ENCODE measurements at places on chromosomes 7 and 10. TPM values are rescaled to one million over a fixed set of nuclear protein-coding genes. Genes with fewer than 3 reads are reported as not detected.

DNA sequence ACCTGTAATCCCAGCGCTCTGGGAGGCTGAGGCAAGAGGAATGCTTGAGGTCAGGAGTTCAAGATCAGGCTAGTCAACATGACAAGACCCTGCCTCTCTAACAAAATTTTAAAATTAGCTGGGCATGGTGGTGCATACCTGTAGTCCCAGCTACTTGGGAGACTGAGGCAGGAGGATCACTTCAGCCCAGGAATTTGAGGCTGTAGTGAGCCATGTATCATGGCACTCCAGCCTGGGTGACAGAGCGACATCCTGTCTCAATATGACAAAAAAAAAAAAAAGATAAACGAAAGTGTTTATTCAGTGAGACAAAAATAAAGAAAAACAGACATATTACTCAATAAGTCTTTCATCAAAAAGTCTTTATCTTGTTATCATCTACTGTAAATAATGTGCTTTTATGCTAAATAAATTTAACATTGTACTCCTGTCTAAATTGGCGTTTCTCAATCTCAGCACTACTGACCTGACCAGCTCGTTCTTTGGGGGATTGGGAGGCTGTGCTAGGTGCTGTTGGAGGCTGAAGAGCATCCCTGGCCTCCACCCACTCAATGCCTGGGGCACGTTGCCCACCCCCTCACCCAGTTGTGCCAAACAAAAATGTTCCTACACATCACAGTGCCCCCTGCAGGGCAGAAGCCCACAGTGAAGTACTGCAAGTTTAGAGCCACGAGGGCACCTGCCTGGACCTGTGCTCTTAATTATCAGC lies 57.7 kb downstream of the NCAPG2 start:
- no peak for DNase-seq

GRCh38 chr10:42691361-42692120 lies 53.2 kb upstream of the ZNF33B start:
- DNase-seq = peak; percentile 100

GRCh38 chr10:15385552-15386455 lies 14.7 kb upstream of the FAM171A1 start:
- no peak for DNase-seq

DNA sequence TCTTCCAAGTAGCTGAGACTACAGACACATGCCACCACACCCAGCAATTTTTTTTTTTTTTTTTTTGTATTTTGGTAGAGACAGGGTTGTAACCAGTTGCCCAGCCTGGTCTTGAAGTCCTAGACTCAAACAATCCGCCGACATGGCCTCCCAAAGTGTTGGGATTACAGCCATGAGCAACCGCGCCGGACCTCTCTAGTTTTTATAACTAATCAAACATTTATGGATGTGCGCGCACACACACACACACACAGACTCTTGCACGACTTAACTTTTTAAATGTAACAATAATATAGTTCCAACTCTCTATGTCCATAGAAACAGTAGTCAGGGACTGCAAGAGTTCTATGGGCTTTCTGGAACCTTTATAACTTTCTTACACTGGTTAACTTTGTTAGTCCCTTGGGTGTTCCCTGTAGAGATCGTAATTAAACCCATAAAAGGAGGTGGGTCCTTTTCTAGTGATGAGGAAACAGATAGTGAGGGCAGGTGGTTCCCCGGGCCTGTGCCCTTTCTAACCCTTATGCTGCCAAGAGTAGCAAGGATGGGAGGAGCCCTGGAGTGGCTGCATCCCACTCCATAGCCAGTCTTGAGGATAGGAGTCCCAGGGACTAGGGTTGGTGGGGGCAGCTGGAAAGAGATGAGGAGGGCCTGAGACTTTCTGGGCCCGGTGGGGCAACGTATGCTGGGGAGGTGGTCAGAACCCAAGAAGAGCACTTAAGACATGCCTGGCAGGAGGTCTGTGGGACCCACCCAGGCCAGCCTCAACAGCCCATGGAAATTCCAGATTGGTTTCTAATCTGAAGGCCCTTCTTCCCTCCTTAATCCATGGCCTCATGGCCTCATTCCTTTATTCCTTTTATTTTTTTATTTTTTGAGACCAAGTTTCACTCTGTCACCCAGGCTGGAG lies 8.6 kb downstream of the MARVELD1 start:
- DNase-seq = no peak

- no peak for DNase-seq
Observed at GRCh38 chr10:89963451-89964102, 262.2 kb downstream of the KIF20B start.

GRCh38 chr7:123935436-123936381 lies 10.7 kb downstream of the SPAM1 start:
- DNase-seq = no peak

GRCh38 chr10:20059084-20059835 lies 243.0 kb downstream of the PLXDC2 start:
- no peak for DNase-seq

DNA sequence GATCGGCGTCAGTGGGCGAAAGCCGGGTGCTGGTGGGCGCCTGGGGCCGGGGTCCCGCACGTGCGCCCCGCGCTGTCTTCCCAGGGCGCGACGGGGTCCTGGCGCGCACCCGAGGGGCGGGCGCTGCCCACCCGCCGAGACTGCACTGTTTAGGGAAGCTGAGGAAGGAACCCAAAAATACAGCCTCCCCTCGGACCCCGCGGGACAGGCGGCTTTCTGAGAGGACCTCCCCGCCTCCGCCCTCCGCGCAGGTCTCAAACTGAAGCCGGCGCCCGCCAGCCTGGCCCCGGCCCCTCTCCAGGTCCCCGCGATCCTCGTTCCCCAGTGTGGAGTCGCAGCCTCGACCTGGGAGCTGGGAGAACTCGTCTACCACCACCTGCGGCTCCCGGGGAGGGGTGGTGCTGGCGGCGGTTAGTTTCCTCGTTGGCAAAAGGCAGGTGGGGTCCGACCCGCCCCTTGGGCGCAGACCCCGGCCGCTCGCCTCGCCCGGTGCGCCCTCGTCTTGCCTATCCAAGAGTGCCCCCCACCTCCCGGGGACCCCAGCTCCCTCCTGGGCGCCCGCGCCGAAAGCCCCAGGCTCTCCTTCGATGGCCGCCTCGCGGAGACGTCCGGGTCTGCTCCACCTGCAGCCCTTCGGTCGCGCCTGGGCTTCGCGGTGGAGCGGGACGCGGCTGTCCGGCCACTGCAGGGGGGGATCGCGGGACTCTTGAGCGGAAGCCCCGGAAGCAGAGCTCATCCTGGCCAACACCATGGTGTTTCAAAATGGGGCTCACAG lies 1.1 kb downstream of the EGFR start:
- DNase-seq = peak; percentile 47

DNA sequence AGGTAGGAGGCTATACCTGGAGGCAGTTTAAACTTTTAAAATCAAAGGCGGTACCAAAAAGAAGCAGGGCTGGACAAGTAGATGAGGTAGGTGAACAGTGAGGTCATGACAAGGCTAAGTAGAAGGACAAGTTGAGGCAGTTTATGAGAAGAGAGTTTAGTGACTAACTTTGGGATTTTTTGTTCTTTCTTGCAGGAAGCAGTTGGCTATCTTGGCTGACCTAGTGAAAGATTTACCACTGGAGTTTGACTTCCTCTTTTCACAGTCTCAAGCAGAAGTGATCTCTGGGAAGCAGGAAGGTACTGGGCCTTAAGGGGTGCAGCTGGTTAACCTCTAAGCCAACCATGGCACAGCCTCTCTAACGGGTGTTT lies 26.3 kb downstream of the ENTPD7 start:
- DNase-seq = peak; percentile 28

The CACUL1 gene
- total RNA-seq = 24.0 TPM

The ZNF467 gene
- total RNA-seq = 1.4 TPM

The SPAM1 gene
- not detected for total RNA-seq

The USP6NL gene
- 8.2 TPM for total RNA-seq

Measured in Caki2 (cell line).